Left cardiac atrium (tissue), 4 donors: ENCODE measurements at places on chromosomes 6 and 20. TPM values are rescaled to one million over a fixed set of nuclear protein-coding genes. Genes with fewer than 3 reads are reported as not detected.

GABRR2 gene
- total RNA-seq: 0.53 TPM

DEF6 gene
- total RNA-seq: 2.5 TPM

TMEM30A gene
- 82.8 TPM for total RNA-seq

TRIM10 gene
- not detected for total RNA-seq

ARFGEF3 gene
- 1.4 TPM for total RNA-seq

AIF1 gene
- total RNA-seq: 17.0 TPM

ZHX3 gene
- 32.8 TPM for total RNA-seq

MUC21 gene
- not detected for total RNA-seq

CDH4 gene
- total RNA-seq: 0.06 TPM

BPIFB1 gene
- not detected for total RNA-seq

COL9A3 gene
- total RNA-seq: 4.7 TPM

MOCS1 gene
- total RNA-seq: 29.4 TPM

TINAG gene
- total RNA-seq: 0.39 TPM

ERMARD gene
- 10.5 TPM for total RNA-seq

KHDRBS2 gene
- total RNA-seq: not detected

RSPH9 gene
- 0.24 TPM for total RNA-seq

CTCFL gene
- total RNA-seq: not detected

OPRL1 gene
- 0.97 TPM for total RNA-seq
